ENCODE measurements at places on chromosomes 6 and 20.
A peak's percentile ranks its signal among the peaks of the same experiment; 100 is the strongest.

DNA sequence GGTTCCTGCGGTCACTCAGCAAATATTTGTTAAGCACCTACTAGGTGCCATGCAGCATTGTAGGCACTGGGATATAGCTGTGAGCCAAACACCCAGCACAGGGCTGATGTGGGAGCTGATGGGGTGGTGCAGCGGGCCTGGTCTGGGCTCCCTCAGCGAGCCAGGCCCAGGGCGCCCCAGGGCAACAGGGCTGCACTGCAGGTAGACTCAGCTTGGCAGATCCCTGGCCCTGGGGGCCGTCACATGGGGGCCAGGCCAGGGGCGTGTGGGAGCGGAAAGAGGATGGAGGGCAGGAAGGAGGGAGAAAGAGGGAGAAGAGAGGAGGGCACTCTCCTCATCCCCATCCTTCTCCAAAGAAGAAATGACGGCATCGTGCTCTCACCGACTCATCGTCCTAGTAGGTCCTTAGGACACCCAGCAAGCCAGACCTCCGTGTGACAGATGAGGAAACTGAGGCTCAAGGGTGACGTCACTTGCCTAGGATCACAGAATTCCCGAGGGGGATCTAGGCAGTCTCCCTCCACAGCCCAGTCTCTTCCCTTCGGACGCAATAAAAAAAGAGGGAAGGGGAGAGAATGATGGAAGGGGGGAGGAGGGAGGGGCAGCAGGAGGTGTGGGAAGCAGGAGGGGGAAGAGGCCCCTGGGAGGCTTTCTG is 53.3 kb downstream of the RBM38 start:
- no peak for DNase-seq

- no peak for DNase-seq
These were observed 81.6 kb downstream of the PXDC1 start for GRCh38 chr6:3669916-3670315.

GRCh38 chr20:10520528-10520927 is 85.4 kb downstream of the SLX4IP start:
- DNase-seq = no peak

DNA sequence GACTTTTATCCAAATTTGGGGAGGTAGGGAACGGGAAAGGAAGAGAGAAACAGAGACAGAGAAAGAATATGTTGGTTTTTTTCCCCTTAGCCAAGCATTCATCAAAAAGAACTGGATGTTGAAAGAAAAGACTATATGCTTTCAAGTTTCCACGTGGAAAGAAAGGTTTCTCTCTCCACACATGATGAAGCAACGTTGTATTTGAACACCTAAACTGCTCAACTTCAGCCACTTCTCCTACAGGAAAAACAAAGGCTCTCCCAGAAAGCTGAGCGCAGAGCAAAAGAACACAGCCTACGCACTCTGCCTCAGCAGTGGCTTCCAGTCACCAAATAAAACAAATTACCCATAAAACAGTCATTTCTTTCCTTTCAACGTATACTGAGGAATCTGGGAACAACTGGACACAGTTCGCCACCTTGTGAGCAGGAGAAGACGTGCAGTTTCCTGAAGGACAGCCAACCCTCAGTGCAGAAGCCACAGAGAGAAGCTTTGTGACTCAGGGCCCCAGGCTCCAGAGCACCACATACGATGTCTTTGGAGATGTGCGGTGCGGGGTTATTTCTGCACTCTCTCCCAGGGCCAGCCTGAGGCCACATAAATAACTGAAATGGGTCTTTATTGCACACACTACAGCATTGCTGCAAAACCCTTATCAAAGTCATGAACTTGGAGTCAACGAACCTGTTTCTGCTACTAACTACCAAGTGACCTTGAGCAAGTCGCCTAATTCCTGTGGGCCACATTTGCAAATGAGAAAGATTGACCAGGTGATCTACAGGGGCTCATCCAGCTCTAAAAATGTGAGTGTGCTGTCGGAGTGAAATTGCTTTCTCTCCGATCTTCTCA is 10.1 kb downstream of the IL17F start:
- DNase-seq = no peak

DNA sequence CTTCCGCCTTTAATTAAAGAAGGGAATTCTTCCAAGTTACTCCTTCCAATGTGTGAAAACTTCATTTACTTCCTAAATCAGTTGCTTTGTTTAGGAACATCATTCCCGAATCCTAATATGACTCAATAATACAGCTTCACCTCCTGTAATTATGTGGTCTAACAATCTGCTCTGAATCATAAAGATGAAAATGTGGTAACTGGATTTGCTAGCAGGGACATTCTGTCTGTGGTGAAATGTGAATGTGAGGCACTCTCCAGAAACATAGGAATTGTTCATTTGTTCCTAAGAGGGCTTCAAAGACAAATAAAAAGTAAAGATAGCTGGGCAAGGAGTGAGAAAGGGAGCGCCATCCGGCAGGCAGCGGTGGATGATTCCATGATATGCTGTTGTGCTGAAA is 678.1 kb downstream of the KIF16B start:
- no peak for DNase-seq

DNA sequence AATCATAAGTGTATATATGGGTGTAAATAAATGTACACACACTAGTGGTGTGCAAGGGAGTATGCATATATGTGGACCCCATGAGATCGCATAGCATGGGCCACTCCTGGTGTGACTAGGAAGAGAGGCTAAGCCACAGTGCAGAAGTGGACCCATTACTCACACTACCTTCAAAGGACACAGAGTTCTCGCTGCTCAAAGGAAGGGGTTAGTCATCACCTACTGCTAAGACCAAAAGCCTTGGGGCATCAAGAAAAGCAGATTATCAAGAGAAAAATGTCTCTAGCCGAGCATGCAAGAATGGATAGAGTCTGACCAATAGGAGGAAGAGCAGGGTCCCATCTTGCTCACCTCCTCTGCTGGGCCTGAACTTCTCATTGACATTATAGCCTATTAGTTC is 195.5 kb downstream of the MAFB start:
- DNase-seq = no peak

DNA sequence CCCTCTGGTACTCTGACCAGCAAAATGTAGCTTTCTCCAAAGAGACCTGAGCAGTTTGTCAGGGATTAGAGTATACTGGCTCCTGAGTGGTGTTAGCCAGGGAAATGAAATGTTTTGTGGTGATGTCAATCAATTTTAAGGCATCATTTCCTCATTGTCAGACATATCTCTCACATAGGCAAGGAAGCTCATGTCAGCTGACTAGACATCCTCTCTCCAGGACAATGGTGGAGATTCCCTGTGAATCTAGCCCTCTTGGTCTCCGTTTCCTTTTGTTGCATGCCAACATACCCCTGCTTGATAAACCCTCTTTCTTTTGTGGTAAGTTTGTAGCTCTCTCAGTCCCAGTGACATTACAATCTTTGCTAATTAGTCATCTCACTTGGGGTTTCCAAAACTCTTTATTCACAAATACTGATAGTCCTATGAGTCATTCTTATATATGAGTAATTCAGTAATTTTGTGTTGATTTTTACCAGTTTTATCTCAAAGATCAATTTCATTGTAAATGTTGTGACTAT is 135.6 kb upstream of the PTPRK start:
- DNase-seq = no peak

GRCh38 chr20:10511509-10512251 is 76.6 kb downstream of the SLX4IP start:
- DNase-seq = peak; percentile 43

GRCh38 chr20:4171538-4172116 is 156.3 kb upstream of the RNF24 start:
- no peak for DNase-seq

- no peak for DNase-seq
These were observed 91.9 kb downstream of the PLCB4 start for GRCh38 chr20:9160757-9161156.

GRCh38 chr6:162627362-162627761 is 100.2 kb downstream of the PRKN start:
- no peak for DNase-seq

DNA sequence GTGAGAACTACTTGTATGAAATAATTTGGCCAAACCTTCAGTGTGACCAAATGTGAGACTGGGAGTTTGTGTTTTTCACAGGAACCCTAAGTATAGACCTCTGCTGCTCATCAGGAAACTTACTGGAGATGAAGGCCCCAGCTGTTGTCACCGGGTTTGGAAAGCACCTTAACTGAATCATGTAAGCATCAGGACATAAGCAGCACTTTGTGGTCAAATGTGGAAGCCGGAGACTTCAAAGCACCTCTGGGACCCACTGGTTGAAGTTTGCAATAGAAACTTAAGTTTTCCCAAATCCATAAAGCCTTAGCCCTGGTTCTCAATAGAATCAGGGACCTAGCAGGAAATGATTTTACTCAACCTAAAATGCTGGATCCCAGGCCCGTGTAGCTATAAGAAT is 14.3 kb downstream of the TTPAL start:
- no peak for DNase-seq

DNA sequence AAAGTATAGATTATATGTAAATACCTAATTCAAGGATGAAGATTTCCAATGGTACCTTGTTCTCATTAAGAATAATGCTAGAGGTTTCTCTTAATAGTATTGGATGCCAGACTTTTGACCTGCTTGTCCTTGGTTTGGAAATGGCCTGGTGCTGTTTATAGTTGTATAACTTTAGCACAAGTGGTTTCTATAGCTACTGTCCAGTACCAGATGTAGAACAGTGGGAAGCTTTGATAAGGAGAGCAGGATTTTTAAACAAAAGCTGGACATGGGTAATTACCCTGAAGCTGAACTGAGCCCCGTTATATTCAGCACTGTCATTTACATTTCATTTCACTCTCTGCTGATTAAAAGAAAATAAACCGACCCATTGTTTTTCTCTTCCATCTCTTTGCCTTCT is 43.7 kb downstream of the TRMT11 start:
- DNase-seq = no peak

DNA sequence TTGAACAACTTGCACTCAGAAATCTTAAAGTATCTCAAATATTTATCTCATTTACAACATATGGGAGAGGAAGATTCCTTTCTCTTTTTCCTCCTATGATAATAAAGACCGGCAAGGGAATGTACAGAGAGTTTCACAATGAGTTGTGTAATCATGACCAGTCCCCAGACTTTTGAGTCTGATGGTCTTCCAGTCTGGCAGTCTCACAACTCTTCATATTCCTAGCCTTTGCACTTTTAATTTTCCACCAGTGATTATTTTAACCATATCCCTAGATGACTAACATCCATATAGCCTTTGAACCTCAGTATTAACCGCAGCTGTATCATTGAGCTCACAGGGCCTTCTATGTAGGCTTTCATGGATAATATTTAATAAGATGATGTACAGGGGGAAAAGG is 278.5 kb downstream of the KHDC1L start:
- no peak for DNase-seq

DNA sequence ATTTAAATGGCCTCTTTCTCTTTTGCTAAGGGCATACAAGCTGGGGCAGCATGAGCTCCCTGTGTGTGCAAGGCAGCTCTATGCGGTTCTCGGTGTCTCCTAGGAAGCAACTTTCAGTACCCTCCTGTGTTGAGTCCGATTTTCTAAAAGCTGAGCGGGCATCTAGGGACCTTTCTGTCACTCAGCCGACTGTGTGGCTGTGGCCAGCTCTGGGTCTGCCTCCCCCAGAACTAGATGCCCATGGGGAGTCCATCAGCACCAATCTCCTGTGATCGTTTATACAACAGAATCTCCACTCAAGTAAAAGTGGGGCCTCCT is 7.5 kb downstream of the NELFCD start:
- DNase-seq = no peak

DNA sequence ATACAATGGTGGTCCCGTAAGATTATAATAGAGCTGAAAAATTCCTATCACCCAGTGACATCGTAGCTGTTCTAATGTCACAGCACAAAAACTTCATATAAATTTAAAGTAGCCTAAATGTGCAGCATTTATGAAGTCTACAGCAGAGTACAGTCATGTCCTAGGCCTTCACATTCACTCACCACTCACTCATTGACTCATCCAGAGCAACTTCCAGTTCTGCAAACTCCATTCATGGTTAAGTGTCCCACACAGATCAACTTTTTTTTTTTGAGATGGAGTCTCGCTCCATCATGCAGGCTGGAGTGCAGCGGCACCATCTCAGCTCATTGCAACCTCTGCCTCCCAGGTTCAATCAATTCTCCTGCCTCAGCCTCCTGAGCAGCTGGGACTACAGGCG is 20.9 kb upstream of the KCNG1 start:
- no peak for DNase-seq

DNA sequence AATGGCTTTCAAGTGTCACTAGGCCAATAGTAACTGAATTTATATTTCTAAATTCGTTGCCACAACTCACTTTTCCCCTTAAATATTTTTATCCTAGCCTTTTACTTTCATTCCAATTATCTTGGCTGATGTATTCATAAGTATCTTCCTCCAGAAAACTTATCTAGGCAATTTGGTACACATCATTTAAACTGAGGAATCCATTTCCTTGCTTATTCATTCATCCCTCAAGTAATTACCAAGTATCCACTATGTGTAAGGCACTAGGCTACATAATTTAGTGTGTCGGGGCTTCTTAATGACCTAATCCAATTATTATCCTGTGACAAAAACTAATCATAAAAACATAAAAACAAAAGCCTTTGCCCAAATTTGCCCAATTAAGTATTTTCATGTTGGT is 258.3 kb upstream of the TCF21 start:
- DNase-seq = no peak

DNA sequence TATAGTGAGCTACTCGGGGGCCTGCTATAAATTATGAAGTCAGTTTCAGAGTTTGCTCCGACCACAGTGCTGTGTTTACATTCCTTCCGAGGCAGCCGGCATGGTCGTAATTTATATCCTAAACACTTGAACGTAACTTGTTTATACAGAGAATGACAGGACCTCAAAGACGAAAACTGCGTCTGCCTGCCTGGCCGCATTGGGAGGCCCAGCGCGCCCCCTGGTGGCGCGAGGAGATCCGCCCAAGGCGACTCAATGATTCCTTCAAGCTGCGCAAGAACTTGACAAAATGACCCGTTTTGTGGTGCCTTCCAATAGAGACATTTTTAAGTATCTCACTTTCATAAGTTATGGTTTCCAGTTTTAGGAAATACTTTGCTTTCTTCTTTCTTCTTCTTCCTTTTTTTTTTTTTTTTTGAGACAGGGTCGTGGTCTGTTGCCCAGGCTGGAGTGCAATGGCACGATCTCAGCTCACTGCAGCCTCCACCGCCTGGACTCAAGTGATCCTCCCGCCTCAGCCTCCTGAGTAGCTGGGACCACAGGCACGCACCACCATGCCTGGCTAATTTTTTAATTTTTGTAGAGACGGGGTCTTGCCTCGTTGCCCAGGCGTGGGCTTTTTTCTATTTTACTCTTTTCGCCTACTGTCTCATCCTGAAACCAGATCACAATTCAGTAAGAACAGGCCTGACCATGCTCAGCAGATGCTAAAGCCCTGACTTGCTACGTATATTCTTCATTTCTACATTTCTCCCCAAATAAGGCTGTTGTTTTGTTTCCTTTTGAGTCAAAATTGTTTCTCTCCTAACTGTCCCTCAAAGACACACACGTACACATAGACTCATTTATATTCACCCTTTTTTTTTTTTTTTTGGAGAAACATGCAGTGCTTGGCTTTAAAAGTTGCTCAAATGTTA is 7.8 kb downstream of the FOXF2 start:
- peak; percentile 25 for DNase-seq

- no peak for DNase-seq
These were observed 10.7 kb downstream of the TUBB start for GRCh38 chr6:30730601-30731435.
